Omental fat pad (tissue), 4 donors: ENCODE measurements at places on chromosomes 4 and X.

GRCh38 chr4:53702334-53703266, 111.3 kb upstream of the LNX1 start:
- DNase-seq = no peak

GRCh38 chr4:35250761-35251160, 993.6 kb downstream of the ARAP2 start:
- DNase-seq = no peak

GRCh38 chrX:45070116-45071007, 130.3 kb downstream of the DIPK2B start:
- DNase-seq = no peak

DNA sequence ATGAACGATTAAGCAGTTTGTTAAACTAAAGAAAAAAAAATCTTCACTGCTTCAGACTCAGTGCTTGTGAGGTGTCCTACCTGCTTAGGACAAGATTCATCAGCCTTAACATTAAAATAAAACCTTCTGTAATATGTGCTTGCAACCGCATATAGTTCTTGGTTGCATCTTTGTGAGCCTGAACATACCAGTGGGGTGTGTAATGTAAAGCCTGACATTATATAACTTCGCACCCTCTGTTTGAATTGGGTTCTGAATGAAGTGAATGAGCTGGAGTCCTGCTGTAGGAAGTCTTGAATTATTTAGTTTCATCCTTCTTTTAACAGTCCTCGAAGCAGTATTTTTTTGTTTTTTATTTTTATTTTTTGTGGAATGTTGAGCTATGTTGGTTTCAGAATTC, 3.1 kb downstream of the KDM6A start:
- DNase-seq = no peak

DNA sequence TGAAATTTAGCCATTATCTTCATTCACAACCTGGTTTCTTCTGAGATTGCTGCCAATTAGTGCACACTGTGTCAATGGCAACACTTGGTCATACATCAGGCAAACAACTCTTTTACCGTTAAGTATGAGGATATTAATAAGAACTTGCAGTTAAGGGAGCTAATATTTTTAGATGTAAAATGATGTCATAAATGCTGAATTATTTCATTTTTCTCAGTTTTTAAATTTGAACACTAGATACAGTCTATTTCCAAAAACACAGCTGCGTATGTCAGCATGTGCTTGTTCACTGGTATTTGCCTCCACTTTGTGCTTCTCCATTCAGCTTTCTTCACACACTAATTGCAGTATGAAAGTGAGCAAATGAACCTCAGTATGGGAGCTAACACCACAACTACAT, 1.6 kb downstream of the KLHL13 start:
- DNase-seq = no peak

- DNase-seq = no peak
Observed at GRCh38 chr4:73340917-73341316, 63.2 kb upstream of the ALB start.

GRCh38 chr4:10098780-10099160, 17.8 kb downstream of the WDR1 start:
- no peak for DNase-seq

DNA sequence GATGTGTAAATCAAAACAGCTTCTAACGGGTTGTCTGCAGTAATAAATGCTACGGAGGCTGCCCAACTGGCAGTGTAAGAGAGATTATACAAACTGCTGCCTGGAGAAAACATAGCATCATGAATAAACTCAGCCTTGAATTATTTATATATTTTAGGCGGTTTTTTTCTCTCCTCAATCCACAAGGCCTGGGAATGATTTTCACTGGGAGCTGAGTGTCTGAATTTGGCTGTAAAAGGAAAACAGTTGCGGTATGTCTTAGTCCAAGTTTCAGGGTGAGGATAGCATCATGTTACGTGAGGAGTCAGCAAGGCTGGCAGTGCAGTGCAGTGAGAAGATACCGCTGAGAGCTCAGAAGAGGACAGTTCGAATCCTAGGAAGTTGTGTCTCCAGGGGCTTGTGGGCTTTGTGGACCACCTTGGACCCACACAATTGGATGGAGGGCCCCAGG, 291.5 kb upstream of the BOD1L1 start:
- no peak for DNase-seq

GRCh38 chrX:134898440-134898839, 92.4 kb upstream of the SMIM10 start:
- DNase-seq = no peak

DNA sequence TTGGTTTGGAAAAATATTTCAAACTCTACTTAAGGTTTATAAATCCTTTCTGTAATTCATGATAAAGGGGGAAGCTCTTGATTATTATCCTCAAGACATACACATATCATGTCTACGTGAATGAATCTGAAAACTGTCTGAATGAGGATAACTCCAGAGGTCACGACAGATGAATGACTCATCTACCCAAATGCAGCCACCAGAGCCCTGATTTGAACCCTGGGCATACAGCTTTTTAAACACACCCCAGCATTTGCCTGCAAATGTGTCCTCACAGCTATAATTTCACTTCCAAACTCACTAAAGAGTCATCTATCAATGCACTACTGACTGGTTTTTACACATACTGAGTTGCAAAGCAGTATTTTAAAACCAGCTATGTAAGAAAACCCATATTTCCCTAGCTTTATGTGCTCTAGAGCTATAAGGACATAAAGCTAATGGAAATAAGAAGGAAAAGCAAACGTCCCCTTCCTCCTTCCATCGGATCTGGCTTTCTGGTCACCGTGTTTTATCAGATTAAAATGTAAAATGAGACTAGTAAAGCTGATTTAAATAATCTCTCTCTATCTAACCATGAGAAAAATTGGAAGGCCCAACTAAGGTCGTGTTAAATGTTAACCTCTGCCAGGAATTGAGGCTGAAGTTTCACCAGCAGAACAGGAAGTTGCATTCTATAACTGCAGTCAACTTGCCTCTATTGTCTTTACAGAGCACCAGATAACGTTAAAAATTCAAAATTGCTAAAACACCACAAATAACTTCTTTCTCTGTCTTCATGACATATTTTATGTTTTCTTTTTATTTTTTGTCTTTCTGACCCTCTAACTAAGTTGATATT, 63.1 kb upstream of the SPP1 start:
- no peak for DNase-seq

- no peak for DNase-seq
Observed at GRCh38 chr4:153530284-153530999, 64.3 kb downstream of the TMEM131L start.

DNA sequence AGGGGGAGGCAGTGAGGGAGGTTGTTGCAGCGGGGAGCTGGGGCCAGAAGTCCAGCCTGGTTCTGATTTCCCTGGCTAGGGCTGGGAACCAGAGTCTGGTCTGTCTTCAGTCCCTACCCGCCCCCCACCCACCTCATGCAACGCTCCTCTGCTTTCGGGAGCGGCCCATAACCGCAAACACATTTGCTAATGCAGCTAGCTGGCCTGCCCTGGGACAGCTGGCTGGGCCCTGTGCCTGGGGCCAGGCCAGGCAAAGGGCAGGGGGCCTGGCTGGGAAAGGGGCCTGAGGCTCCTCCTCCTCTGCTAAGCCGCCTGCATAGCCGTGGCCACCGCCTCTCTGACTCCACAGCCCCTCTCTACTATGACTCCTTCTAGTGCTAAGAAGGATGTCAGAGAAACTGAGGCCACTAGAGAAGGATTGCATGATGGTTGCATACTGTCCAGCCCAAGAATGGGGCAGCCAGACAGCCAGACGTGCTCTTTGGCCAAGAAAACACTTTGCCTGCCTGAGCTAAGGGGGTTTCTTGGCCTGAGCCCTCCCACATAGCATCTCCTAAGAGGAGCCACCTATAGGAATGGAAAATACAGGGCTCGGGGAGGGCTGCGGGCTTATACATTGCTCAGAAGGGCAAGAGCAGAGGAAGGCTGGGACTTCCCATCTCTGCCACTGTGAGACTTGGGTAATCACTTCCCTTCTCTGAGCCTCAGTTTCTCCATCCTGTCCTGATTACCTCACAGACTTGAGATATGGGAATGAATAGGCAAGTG, 76.9 kb downstream of the PJA1 start:
- no peak for DNase-seq

DNA sequence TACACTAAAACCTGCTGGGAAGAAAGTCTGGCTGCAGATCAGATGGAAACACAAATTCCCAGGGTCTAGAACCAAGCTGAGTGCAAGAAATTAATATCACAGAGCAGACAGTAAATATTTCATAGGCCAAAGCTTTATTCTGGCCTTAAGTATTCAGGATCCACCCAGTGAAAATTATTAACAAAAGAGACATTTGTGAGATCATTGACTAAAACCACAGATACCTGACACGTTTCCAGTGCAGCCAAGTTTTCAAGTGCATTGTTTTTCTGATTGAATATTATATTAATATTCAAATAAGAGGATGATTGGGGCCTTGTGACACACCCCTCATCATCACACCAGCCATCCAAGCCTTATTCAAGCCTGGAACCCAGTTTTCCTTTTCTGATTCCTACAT, 10.3 kb downstream of the ELOVL6 start:
- DNase-seq = no peak

DNA sequence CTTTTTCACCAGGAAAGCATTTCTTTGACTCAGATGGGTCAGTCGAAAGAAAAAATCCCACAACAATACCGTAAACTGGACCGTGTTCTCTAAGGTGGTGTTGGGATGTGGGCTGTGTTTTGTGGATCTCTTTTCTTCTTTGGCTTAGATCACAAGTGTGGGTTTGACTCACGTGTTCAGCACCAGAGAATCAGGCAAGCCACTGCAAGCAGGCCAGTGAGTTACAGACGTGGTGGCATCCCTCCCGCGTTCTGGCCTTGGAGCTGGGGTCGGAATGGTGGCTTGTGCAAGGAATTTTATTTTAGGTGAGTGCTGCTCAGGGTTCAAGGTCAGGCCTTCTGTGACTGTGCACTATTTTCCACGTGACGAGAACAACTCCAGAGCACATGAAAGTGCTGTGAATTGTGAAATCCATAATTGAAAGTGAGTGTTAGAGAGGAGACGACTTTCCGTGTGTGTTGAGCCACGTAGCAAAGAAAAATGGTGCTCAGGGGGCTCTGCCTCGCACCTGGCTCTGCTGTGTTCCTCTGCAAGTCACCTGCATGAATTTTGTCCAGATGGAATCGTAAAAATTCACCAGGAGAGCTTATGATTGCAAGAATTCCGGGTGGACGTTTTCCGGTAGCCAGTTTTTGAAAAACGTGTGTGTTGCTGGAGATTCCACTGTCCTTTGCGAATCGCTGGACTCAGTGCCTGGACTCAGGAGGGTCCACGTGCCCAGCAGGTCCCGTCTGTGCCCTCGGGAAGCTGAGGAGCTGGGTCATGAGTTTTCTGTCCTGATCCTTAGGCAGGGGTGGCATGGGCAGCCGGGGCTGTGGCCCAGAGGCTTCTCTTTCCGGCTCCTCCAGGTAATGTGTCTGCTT, 33.6 kb upstream of the HGFAC start:
- DNase-seq = no peak

- no peak for DNase-seq
Observed at GRCh38 chrX:7389576-7389975, 241.6 kb upstream of the PUDP start.

DNA sequence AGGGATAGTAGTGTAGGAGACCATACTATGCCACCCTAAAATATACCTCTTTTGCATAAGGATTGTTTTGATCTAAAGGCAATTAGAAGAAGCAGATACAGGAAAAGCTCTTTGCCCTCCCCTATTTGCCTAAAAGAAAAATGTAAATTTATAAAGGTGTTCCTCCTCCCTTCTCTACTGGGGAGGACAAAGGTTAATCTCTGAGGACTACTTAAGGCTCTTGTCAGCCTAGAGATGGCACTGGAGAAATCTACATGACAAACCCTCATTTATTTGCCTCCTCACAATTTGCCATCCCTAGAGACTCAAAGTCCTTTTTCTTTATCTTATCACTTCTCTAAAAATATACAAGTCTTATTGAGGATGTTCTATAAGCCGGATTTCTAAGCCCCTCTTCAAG, 1021.8 kb downstream of the STPG2 start:
- no peak for DNase-seq

DNA sequence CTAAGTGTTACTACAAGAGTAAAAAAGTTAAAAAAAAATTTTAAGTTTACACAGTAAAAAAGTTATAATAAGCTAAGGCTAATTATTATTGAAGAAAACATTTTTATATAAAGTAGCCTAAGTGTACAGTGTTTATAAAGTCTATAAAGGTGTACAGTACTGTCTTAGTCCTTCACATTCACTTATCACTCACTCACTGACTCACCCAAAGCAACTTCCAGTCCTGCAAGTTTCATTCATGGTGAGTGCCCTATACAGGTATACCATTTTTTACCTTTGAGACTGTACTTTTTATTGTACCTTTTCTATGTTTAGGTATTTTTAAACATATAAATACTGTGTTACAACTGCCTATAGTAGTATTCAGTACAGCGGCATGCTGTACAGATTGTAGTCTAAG, 74.2 kb downstream of the TMEM165 start:
- DNase-seq = no peak

- DNase-seq = no peak
Observed at GRCh38 chr4:146132445-146132844, 43.1 kb upstream of the LSM6 start.

GRCh38 chr4:22348410-22348809, 167.5 kb downstream of the ADGRA3 start:
- DNase-seq = no peak

DNA sequence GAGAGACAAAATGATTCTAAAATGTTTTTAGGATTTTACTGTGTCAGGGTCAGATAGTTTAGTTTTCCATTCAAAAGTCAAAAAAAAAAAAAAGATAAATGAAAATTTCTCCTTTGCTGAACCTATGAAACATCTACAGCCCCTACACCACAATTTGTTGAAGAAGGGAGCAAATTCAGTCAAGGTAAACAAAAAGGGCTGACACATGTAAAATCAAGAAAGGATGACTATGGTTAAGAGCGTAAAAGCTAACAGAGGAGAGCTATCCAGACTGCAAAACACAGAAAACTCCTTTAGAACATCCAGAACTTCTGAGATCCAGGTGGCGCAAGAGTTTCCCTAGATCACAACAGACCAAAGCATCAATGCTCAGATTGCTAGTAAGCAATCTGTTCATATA, 72.2 kb downstream of the RAB28 start:
- DNase-seq = no peak

DNA sequence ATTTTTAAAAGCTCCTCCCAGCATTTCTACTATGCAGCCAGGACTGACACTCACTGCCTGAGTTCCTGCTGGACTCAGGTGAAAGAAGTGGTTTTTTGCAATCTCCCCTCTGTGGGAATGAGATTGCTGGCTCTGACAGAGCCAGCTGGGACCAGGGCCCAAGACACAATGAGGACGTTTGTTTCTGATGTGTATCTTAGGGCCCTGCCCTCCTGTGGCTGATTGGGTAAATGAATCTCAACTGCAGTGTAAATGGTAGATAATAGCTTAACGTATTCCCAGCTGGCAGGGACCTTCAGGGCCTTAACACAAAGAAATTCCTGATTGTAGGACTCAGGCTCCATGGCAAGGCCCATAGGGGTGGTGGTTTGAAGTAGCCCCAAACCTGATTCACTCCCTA, 85.8 kb upstream of the PRPS1 start:
- no peak for DNase-seq
